ENCODE measurements at places on chromosomes 4 and X.

- no peak for DNase-seq
Measured at GRCh38 chr4:75741027-75741426, 16.6 kb downstream of the USO1 start.

GRCh38 chr4:105067431-105067830 lies 79.2 kb upstream of the TET2 start:
- DNase-seq = no peak

DNA sequence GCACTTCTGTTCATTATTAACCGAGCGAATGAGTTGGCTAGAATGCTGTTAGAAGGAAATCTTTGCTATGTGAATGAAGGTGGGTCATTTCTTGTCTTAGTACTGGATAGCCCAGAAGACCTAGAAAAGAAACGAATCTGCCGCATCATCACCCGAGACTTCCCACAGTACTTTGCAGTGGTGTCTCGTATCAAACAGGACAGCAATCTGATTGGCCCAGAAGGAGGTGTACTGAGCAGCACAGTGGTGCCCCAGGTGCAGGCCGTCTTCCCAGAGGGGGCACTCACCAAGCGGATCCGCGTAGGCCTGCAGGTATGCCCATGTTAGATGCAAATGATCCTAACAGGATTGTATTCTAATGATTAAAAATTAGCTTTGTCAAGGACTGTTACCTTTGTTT lies 286.3 kb downstream of the ANK2 start:
- no peak for DNase-seq

- DNase-seq = no peak
Measured at GRCh38 chrX:129689796-129690195, 35.0 kb upstream of the APLN start.

GRCh38 chr4:41748074-41748570 lies 403 bp downstream of the PHOX2B start:
- no peak for DNase-seq

DNA sequence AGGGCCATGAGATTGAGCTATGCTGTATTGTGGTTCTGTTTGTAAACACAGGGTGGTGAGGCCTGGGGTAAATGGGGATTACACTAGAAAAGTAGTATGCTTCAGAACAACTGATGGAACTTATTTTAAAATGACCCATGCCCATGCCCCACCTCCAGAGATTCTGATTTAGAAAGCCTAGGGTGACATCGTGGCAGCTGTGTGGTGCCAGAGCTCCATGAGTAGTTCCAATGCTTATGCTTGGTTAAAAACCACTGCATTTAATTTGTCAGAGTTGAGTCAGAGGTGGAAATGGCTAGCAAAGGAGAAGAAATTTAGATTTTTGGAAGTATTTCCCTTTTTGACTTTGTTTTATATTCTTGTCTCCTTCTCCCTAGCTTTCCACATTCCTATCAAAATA lies 63.4 kb upstream of the PDE5A start:
- no peak for DNase-seq

GRCh38 chr4:88759039-88759894 lies 61.6 kb upstream of the NAP1L5 start:
- DNase-seq = no peak

DNA sequence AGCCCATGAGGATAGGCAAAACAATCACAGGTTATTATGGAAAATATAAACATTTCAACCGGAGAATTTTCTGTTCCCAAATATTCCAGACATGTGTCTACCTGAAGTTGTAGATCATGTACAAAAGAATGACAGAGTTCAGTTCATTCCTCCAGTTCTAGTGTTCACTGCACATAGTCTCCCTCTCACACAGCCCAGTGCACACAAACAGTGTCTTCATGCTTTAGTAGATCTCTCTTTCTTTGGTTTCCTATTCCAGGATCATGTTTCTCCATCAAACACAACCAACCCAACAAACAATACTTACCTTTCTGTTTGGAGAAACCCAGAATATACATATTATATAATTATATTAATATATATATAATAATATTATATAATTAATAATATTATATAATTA lies 671.9 kb downstream of the TRIML1 start:
- no peak for DNase-seq

- no peak for DNase-seq
Measured at GRCh38 chr4:123423819-123424218, 27.2 kb downstream of the SPRY1 start.

DNA sequence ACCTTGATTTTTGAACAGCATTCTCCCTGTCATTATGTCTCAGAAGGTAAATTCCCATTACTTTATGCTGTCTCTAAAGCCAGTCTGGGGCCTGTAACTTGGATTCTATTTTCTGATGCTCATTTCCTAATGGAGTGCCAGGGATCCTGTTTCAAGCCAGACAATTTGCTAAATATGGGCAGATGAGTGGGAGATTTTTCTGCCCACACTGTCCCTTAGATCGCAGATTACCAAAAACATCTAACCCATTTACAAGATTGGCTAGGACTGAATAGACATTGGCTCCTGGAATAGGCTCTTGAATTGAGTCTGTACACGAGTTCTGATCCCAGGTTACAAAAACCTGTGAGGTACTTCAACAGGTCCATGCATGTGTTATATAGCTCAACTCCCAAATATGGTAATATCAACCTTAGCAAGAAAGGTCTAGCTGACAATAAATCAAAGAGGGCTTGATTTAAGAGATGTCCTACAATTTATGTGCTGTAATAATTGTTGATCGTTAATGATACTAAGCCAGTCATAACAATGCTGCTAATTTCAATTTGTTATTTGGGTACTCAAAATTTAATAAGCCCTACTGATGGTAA lies 5.7 kb downstream of the GPC3 start:
- DNase-seq = no peak

- DNase-seq = no peak
Measured at GRCh38 chrX:57516491-57516890, 75.3 kb upstream of the ZXDB start.

- no peak for DNase-seq
Measured at GRCh38 chrX:78011846-78012245, 42.4 kb upstream of the PGAM4 start.

- no peak for DNase-seq
Measured at GRCh38 chr4:108431986-108432385, 188.4 kb upstream of the RPL34 start.

DNA sequence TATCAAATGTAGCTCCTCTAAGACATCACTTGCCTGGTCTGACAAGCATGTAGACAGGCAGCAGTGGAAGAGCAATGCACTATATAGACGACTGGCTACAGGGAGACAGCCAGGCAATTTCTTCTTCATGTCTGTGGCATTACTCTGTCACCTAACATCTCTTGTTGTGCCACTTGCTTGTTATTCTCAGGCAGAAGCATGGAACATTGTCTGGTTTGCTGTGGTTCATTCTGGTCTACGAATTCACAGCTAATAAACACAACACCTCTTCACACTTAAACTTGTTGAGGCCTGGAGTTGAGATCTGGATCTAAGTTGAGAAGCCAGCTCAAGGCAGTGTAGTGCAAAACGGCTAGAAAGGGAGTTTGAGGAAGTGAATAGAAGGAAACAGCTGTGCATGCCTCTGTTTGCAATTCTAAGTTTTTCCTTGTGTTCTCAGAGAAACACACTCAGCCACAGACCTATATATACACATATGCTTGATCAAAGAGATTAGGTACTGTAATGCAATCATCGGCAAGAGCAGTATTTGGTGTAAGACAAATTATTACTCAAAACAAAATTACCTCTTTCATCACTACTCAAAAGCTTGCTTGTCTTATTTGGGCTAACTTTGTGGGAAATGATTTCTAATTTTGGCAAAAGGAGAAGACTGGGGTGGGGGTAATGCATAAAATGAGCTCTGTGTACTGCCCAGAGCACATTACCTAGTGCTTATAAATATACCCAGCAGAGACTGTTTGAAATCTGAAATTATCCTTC lies 243.8 kb downstream of the PPP3CA start:
- no peak for DNase-seq

- DNase-seq = no peak
Measured at GRCh38 chr4:21765810-21766407, 182.7 kb downstream of the KCNIP4 start.

DNA sequence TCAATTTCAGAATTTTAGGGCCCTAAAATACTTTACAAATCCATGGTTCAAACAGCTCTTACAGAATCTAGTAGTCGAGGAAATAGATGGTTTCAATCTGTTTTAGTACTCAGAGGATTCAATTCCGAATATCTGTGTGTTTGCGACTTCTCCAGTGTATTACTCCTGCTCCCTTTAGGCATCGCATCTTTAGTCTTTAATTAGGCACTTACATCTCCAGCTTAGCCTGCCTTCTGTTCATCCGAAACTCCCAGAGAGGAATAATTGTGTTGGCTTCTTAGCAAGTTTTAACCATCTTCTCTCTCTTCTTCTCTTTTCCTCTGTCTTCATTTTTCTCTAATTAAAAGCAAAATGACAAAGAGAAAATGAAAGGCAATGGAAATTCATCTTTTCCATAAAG lies 1901.3 kb upstream of the TENM3 start:
- no peak for DNase-seq

- DNase-seq = no peak
Measured at GRCh38 chr4:121881158-121881557, 10.9 kb upstream of the BBS7 start.

- no peak for DNase-seq
Measured at GRCh38 chrX:122790376-122791095, 393.5 kb upstream of the GRIA3 start.

GRCh38 chr4:17490575-17491059 lies 21.3 kb downstream of the QDPR start:
- no peak for DNase-seq

DNA sequence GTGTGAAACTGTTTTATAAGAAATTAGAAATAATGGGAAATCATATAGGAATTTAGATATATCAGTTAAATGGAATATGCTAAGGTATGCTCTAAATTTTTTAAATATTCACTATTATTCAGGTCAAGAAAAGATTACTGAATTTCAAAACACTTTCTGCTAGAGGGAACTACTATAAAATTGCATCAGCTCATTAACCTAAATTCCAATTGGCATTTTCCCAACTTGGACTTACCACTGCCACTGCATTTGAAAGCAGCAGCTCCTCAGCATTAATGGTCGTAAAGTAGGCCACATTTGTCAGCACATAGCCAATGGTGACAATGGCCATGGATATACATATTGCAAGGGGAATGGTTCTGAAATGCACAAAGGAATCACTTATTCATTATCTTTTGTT lies 57.3 kb downstream of the SLC7A11 start:
- DNase-seq = no peak

DNA sequence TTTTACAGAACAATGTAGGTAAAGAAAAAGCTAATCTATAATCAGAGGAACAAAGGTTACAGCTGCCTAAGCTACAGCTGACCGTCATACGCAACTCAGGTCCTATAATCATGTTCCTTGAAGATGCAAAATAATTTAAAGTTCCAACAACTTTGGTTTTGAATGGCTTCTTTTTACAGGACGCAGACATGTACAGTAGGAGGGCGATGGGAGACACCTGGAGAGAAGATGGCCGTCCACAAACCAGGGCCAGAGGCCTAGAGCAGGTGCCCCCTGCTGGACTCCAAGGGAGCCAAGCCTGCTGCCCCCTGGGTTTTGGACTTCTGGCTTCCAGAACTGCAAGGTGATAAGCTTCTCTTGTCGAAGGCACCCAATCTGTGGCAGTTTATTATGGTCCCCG lies 10.6 kb downstream of the HGFAC start:
- no peak for DNase-seq

DNA sequence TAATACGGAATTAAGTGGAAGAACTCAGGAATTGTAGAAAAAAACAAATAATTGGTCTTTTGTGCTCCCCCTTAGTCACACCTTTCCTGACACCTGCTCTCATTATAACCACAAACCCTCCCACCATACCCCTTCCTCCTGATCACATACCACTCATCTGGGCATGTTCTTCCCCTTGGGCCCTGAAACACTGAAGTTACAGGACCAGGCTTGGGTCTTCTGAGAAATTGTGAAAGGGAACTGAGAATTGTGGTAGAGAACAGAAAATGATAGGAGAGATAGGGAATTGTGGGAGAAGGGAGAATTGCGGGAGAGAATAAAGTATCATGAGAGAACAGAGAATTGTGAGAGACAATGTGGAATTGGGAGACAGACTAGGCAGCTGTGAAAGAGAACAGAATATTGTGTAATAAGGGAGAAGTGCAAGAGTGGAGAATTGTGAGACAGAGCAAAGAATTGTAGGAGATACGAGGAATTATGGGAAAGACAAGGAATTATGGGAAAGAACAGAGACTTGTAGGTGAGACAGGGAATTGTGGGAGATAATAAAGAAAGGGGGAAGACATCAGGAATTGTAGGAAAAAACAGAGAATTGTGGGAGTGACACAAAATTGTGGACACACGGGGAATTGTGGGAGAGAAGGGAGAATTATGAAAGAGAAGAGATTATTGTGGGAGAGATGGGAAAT lies 2.7 kb upstream of the HCCS start:
- DNase-seq = no peak

DNA sequence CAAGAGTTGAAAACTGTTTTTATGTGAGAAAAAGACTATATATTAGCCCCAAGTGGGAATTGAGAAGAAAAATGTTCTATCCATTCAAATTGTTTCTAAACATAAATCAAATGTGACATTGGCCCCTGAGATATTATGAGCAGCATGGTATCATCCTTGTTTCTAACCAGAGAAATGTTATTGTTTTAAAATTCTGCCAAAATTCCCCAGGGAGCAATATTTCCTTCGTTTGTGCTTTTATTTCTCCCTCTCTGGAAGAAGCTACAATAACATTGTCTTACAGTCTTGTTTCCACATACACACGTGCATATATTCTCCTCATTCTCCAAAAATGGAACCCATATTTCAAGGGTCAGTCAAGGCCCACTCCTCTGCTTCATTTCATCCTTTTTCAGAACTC lies 46.7 kb downstream of the MAGEB17 start:
- DNase-seq = no peak

DNA sequence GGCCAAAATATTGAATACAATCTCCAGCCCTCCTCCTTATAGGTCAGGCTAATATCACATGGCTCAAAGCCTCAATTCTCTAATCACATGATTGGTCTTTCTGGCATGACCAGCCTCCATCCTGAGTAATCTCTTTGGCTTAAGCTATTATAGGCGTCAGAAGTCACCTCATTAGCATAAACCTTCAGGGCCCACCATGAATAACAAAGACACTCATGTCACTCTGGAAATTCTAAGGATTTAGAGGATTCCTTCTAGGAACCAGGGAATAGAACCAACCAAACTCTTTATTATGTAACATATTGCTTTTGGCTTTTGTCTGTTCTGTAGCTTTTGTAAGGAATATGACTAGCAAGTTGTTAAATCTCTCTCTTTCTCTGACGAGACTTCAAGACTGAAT lies 109.2 kb upstream of the IGFBP7 start:
- DNase-seq = no peak

GRCh38 chr4:39530682-39531081 lies 3.4 kb upstream of the UGDH start:
- DNase-seq = no peak

- no peak for DNase-seq
Measured at GRCh38 chrX:19686876-19687275, 171.6 kb upstream of the MAP3K15 start.

GRCh38 chrX:28969126-28969525 lies 381.9 kb downstream of the IL1RAPL1 start:
- no peak for DNase-seq

GRCh38 chrX:49233176-49233575 lies at the start of gene CACNA1F:
Gene CACNA1F, minus strand, starts transcription at chrX:49233340. Its CDS starts 31 bp downstream, at chrX:49233309.
- no peak for DNase-seq

Data from cerebellar nuclear complex (tissue), 1 donor.